Stimulated activated CD4-positive, alpha-beta T cell treated with anti-CD3 and anti-CD28 coated beads, TNF-alpha, amount 100 ng/mL, for 1 hour (primary cell): ENCODE measurements at places on chromosomes 2 and 18.

GRCh38 chr2:32773448-32773808 is 145.6 kb downstream of the TTC27 start:
- DNase-seq, result no peak

DNA sequence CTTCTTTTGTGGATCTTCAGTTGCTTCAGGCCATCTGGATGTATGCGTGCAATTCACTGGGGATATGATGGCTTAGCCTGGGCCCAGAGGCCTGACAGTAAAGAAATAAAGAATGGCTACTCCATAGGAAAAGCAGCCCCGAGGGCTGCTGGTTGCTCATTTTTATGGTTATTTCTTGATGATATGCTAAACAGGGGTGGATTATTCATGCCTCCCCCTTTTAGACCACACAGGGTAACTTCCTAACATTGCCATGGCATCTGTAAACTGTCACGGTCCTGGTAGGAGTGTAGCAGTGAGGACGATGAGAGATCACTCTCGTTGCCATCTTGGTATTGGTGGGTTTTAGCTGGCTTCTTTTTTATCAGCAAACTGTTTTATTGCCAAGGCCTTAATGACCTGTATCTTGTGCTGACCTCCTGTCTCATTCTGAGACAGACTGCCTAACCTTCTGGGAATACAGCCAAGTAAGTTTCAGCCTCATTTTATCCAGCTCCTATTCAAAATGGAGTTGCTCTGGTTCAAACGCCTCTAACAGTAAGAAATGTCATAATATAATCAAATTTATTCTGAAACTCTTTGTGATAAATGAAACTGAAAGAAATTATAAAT is 60.5 kb downstream of the DSEL start:
- no peak for DNase-seq

DNA sequence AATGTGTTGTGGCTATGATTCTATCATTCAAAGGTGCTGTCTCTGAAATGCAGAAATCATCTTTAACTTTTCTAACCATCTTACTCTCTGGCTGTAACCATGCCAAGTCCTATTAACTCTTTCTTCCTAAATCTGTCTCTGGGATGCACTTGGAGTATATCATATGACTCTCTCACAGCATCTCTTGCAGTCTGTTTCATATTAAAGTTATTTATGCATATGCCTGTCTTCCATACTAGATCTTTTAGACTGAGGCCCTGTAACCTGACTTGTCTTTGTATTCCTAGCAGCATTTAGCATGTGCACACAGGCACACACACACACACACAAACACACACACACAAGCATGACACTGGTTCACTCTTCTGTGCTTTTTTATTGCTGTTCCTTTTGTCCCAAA is 320.6 kb downstream of the ETAA1 start:
- DNase-seq, result no peak

GRCh38 chr2:237181844-237182243 is 96.2 kb downstream of the COPS8 start:
- no peak for DNase-seq

GRCh38 chr2:3430172-3430571 is 50.7 kb downstream of the TRAPPC12 start:
- no peak for DNase-seq

GRCh38 chr2:191169456-191170300 is 18.9 kb upstream of the STAT4 start:
- no peak for DNase-seq

DNA sequence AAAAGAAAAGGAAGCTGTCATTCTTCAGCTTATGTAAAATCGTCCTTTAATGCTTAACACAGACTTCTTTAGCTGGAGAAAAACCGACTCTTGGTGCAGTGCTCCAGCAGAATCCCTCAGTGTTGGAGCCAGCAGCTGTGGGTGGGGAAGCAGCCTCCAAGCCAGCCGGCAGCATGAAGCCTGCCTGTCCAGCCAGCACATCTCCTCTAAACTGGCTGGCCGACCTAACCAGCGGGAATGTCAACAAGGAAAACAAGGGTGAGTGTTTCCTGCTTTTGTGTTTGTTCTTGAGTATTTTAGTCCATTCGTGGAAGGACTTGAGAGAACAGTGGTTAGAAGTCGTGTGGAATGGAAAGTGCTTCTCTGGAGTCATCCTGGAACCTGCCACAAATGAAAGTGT is 38.9 kb downstream of the KDM3A start:
- no peak for DNase-seq

- DNase-seq, result no peak
Observed at GRCh38 chr18:38368246-38368645, 802.6 kb upstream of the CELF4 start.

- DNase-seq, result no peak
Observed at GRCh38 chr18:78778651-78779050, 201.0 kb upstream of the SALL3 start.

GRCh38 chr18:35508746-35509338 is 11.1 kb upstream of the INO80C start:
- DNase-seq, result no peak

DNA sequence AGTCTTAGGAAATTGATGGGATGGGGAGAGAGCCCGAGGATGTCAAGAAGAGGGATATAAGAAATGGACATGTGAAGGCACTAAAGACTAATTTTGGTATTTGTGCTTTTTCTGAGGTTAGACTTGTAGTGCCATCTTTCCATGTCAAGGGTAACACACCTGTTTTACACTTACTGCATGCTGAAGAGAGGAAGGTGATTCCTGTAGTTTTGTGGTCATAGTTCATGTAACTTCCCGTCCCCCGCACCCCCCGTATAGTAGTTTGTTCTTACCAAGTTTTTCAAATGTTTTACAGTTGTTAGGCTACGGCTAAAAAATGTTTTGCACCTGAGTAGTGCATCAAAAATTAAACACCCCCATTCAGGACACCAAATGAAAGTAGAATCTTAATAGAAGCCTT is 73.8 kb downstream of the CLIP4 start:
- DNase-seq, result no peak

DNA sequence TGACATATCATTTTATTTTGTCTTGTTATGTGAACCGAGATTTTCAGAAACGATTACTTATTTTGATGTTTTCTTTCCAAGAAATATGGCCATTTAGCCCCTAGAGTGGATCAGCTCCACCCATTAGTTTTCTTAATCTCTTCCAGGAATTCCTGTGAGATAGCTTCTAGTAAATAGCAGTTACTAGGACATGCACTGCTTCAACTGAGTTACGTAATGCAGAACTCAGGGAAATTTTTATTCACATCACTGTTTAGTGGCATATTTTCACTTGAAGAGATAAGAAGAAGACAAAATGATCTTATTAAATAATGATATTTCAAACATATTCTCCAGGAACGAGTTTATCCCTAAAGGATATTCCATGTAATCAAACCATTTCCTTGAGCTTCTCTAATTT is 573.5 kb upstream of the CNTNAP5 start:
- no peak for DNase-seq

DNA sequence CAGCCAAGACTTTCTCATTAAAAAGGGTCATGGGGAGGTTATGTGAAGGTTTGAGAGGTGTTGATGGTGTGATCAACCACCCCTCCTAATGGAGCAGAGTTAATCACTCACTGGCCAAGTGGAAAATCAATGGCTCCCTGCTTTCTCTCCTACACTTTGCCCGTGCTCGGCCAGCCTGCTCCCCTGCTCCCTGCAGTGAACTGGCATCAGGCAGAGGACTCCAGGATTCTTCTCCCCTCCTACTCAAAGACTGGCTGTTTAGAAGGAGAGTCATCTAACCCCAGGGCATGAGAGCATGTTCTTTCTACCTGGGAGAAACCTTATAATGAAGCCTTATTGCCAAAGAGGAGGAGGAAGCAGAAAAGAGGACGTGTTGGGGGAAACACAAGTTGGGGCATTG is 74.9 kb downstream of the SGPP2 start:
- no peak for DNase-seq

- DNase-seq, result no peak
Observed at GRCh38 chr2:14039134-14039533, 593.4 kb upstream of the LRATD1 start.

- no peak for DNase-seq
Observed at GRCh38 chr2:12731701-12732280, 15.1 kb downstream of the TRIB2 start.

GRCh38 chr2:120926463-120927264 is 191.0 kb downstream of the GLI2 start:
- no peak for DNase-seq

DNA sequence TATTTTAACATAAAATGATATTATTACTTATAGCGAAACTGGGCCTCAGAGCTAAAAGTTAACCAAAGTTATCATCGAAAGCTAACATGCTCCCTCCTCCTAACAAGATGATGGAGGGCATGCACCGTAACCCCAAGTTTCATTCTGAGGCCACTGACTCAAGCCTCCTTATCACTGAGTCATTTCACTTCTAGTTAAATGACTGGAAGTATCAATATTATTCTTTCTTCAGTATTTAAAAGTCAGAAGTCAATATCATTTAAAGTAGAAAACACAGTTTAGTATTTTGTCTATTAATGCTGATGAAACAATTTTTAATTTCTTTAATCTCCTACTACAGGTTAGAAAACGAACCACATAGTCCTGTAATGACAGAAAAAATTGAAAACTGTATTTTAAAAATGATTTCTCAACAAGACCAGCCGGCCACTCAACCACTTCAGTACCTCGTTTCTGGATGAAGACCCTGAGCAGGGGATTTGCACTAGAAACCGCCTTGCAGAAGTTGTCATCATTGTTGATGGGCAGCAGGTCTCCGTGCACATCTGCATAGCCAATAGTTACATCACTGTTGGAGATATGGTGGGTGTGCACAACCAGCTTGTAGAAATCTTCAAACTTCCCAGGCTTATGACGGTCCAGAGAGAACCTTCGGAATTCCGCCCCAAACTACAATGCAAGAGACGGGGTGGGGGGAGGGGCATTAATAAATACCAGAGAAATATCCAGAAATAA is 44.9 kb downstream of the PARD6G start:
- no peak for DNase-seq

DNA sequence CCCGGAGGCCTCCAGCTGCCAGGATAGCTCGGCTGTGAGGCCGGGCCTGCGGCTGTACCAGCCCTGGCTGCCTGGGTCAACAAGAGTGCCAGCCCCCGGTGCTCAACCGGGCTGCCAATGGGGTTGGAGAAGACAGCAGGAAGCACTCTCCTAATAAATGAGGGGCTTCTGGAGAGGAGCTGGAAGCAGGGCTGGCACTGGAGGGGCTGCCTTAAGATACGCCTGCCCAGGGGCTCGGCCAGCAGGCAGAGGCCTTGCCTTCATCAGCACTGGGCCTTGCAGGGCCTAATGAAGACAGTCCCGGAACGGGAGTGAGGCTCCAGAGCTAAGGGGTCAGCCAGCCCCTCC is 73.6 kb downstream of the TEX51 start:
- DNase-seq, result no peak

GRCh38 chr18:8133888-8134287 is 475.3 kb upstream of the RAB12 start:
- no peak for DNase-seq

GRCh38 chr18:60508108-60508507 is 135.5 kb upstream of the MC4R start:
- no peak for DNase-seq

DNA sequence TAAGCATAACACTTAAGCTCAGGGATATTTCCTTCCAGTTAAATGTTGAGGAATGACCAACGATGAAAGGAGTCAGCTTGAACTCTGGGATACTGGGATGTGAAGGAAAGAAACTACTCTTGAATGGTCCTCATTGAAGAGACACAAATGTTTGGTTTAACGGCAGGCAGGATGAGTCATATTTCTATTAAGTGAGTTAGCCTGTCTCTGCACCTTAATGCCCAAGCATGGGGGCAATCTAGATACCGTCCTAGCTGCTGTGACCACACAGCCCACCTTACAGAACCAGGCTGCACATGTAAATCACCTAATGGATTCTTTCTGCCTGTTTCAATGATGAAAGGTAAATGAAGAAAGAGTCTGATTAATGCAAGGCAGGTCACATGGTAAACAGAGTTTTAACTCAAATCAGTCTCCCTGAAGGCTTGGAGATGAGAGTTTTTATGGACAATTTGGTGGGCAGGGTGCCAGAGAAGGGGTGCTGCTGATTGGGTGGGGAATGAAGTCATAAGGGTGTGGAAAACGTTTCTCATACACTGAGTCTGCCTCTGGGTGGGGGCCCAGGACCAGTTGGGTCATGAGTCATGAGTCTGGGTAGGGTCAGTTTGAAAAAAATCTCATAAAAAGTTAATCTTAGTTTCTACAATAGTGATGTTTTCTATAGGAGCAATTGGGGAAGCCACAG is 144.6 kb upstream of the MMADHC start:
- DNase-seq, result no peak

DNA sequence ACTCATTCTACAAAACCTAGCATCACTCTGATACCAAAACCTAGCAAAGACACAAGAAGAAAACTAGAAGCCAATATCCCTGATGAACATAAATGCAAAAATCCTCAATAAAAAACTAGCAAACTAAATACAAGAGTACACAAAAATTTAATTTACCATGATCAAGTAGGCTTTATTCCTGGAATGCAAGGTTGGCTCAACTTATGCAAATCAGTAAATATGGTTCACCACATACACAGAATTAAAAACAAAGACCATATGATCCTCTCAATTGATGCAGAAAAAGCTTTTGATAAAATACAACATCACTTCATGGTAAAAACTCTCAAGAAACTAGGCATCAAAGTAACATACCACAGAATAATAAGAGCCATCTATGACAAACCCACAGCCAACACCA is 188.3 kb downstream of the ETAA1 start:
- DNase-seq, result no peak

DNA sequence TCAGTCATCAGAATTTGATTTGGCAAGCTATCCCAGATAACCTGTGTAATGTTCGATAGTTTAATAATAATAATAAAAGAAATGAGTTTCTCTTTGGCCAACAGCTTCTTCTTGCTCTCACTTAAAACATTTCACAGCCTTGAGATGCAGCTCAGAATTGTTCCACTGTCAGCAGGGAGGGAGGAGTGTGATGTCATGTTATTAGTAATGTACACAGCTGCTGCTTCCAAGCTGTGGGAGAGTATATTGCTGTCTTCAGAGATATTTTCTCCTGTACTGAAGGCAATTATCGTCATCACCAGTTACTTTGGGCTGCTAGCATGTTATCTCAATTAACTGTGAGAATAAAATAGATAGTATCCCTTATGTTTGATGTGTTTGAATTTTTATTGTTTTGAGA is 146.9 kb upstream of the MAP3K20 start:
- DNase-seq, result no peak

- DNase-seq, result no peak
Observed at GRCh38 chr18:75489493-75490190, 62.1 kb upstream of the SMIM21 start.

DNA sequence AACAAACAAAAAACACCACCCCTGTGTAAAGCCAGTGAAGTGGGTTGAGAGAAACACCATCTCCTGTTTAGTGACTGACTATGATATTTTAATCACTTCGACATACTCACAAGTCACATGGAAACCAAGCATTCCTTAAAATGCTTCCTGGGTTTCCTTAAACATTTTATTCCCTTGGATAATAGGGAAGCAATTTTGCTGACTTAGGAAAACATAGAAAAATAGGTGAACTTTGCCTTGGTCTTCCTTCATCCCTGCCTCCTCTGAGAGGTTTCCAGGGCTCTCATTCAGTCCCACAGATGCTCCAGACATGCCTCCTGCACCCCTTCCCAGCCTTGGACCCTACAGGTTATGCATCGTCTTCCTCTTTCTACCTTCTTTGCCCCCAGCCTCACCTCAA is 122.6 kb upstream of the SERPINE2 start:
- DNase-seq, result no peak

- DNase-seq, result no peak
Observed at GRCh38 chr2:136234261-136234660, 116.3 kb upstream of the CXCR4 start.
